ENCODE measurements at places on chromosomes 2 and 18. TPM values are rescaled to one million over a fixed set of nuclear protein-coding genes. Genes with fewer than 3 reads are reported as not detected.

Gene ANXA4
- 25.4 TPM for total RNA-seq

Gene KLHL41
- total RNA-seq, result 1.2 TPM

Gene GLI2
- total RNA-seq, result 36.3 TPM

Gene MARCO
- 6.0 TPM for total RNA-seq

GRCh38 chr2:168336786-168337388 is 89.5 kb upstream of the STK39 start:
- no peak overlapping the region for H3K27ac ChIP-seq
- no peaks in the 10 kb centered on the region for H3K4me1 ChIP-seq
- DNase-seq, result no peak
- no peaks in the 10 kb centered on the region for H3K36me3 ChIP-seq
- no peak overlapping the region for H3K4me3 ChIP-seq

DNA sequence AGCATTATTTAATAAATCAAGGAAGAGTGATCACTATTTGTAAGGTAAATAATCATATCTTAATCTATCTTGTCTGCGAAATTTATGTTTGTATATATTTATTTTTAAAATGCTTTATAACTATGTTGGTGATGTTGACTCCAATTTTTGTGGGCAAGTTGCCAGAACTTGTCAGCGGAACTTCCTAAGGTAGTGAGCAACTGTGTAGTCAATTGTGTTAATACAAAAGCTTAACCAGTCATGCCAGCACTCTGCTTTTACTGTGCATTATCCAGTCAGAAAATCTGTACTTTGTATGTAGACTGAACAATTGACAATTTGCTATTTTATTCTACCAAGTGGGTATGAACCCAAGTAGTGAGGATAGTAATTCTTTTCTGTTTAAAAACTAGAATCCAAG is 61.9 kb upstream of the RND3 start:
- no peak overlapping the region for H3K27ac ChIP-seq
- H3K27me3 ChIP-seq, result no peaks in the 10 kb centered on the region
- H3K36me3 ChIP-seq, result no peaks in the 10 kb centered on the region
- DNase-seq, result no peak

GRCh38 chr2:108923736-108924579 is 65.1 kb downstream of the EDAR start:
- no peak overlapping the region for H3K4me3 ChIP-seq
- H3K4me1 ChIP-seq, result no peaks in the 10 kb centered on the region
- DNase-seq, result peak; percentile 9
- H3K36me3 ChIP-seq, result no peaks in the 10 kb centered on the region

- H3K27me3 ChIP-seq, result no peaks in the 10 kb centered on the region
- no peak for DNase-seq
- peaks cover 6% of the 10 kb centered on the region for H3K4me1 ChIP-seq
- H3K27ac ChIP-seq, result no peak overlapping the region
These were observed 41.9 kb downstream of the ITGB6 start for GRCh38 chr2:160157861-160158829.

- H3K4me3 ChIP-seq, result no peak overlapping the region
- no peaks in the 10 kb centered on the region for H3K36me3 ChIP-seq
- no peaks in the 10 kb centered on the region for H3K27me3 ChIP-seq
- H3K4me1 ChIP-seq, result no peaks in the 10 kb centered on the region
- no peak overlapping the region for H3K27ac ChIP-seq
These were observed 117.7 kb downstream of the GPD2 start for GRCh38 chr2:156553714-156554442.
